ENCODE measurements at places on chromosomes 16 and 17.

DNA sequence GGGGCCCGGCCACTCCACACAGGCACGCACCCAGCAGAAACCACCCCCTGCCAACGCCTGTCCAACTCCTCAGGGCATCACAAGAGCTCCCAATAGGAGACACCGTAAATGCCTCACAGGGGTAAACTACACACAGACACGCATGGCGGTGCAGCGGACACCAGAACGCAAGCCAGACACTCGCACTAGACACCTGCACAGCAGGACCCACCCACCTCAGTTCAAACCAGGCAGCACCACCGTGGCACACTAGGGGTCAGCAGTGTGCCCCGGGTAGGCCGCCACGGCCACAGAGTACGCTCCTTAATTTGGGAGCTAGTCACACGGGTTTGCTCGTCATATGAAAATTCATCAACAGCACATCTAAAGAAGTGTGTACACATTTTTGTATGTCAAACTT lies 3.4 kb downstream of the SLC38A10 start:
- no peak for DNase-seq

DNA sequence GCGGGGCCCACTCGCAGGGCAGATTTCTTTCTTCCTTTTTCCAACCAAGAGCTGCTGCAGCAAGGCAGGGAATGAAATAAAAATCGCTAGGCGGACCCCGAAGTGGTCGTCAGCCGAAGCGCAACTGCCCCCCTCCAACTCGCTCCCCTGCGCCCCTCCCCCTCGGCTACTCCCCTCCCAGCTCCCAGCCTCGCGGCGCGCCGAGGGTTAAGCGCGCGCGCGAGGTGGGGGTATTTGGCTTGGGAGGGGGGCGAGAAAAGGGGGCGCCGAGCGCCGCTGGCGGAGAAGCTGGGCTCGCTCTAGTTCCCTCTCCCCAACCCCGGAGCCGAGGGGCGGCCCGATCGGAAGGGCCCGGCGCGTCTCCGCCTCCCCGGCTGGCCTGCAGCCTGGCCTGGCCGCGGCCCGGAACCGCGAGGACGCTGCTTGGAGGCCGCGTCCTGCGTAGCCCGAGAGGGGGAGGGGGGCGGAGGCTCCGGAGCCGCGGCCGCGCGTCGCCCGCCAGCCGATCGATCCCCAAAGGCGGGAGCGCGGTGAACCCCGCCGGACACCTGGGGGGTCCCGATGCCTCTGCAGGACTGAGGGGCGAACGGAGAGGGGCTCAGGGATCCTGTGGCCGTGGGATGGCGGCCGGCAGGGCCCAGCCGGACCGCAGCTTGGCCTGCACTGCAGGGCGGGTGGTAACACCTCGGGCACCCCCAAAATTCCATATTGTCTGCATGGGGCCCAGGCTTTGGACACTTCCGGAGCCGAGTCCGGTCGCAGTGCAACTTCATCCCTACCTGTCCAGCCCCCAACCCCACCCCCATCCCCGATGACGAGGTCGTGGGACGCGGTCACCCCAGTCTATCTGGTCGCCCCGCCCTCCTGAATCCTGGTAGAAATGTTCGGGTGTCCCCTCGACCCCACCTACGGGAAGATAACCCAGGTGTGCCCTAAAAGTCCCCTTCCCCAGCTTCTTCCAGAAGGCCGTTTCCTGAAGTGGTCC lies 4.9 kb upstream of the CBX4 start:
- no peak for DNase-seq

GRCh38 chr16:31270795-31271194 lies 11.0 kb downstream of the ITGAM start:
- no peak for DNase-seq

DNA sequence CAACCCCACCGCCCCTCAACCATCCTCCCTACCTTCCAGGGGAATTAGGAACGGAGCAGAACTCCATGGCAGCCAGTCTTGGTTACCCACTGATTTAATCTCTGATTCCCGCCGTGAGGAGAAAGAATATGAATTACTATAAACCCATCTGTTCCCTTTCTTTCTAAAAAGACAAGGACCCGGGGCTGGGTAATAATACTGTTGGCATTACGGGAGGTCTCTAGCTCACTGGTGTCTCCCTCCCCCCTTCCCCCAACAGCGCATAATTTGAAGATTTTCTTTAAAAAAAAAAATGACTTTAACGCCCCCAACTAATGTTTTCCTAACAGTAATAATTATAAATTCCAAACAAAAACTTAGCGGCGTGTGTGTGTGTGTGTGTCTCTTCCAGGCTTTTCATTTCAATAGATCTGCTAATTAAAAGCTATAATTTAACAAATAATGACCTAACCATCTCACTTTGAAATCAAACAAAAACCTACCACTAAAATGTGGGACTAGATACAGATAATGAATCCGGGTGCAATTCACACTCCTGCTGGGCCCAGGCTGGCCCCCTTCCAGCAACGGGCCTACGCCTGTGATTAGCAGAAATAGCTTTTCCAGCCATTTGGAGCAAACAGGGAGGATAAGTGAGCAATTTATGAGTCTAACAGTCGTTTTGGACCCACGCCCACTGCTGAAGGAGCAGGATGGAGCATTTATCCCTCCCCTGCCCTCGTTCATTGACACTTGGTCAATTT lies 18.2 kb upstream of the BHLHA9 start:
- no peak for DNase-seq

- no peak for DNase-seq
These were observed 17.3 kb downstream of the XYLT1 start for GRCh38 chr16:17453364-17454038.

DNA sequence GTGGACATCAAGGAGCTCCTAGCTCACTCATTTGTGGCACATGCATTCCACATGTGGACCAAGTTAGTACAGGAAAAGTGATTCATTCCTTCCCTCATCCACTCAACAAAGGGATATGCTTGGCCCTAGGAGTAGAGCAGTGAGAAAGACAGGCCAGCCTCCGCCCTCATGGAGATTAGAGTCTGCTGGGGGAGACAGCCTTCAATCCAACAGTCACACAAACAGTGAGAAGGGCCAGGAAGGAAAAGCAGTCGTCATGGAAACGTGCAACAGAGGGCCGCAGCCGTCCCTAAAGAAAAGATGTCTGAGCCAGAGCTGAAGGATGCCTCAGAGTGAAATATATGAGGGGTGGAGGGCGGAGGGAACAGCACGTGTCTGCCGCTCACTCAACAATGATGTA lies 109.9 kb downstream of the VPS53 start:
- DNase-seq, result no peak

DNA sequence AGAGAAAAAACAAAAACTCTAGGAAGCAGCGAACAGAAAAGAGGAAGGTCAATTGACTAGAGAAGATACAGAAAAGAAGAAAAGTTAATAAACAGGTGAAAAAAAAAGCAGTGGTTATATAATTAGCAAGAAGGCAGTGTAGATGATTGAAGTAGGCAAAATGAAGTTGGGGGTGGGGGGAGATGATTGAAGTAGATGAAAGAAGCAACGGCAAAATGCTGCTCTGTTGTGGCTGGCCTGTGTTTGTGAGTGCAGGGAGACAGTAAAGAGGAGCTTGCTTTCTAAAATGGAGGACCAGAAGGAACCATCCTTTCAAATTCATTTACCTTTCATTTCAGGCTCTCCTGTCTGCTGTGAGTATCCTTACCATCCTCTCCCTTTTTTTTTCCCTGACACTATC lies 3.6 kb downstream of the EVI2B start:
- no peak for DNase-seq

- DNase-seq, result no peak
These were observed 32.8 kb downstream of the GPT2 start for GRCh38 chr16:46916980-46917379.

GRCh38 chr17:46000292-46000691 lies 1.2 kb downstream of the STH start:
- no peak for DNase-seq

DNA sequence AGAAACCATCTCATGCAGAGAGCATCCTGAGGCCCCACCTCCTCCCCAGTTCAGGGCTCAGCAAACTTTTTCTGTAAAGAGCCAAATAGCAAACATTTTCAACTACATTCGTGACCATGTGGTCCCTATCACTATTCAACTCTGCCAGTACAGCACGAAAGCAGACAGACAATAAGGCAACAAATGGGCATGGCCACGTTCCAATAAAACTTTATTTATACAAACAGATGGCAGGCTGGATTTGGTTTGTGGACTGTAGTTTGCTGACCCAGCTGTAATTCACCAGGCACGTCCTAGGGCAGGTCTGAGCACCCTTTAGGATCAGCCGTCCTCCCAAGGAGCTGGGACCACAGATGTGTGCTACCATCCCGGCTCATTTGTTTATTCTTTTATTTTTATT lies 27.1 kb upstream of the GPRC5C start:
- DNase-seq, result no peak

GRCh38 chr17:45437465-45438283 lies 5.0 kb upstream of the ARHGAP27 start:
- no peak for DNase-seq

GRCh38 chr17:13024526-13025257 lies 6.9 kb upstream of the ELAC2 start:
- no peak for DNase-seq

- DNase-seq, result no peak
These were observed 1.5 kb upstream of the MARF1 start for GRCh38 chr16:15644267-15644961.

GRCh38 chr17:73103641-73104335 lies 11.3 kb upstream of the SLC39A11 start:
- no peak for DNase-seq

DNA sequence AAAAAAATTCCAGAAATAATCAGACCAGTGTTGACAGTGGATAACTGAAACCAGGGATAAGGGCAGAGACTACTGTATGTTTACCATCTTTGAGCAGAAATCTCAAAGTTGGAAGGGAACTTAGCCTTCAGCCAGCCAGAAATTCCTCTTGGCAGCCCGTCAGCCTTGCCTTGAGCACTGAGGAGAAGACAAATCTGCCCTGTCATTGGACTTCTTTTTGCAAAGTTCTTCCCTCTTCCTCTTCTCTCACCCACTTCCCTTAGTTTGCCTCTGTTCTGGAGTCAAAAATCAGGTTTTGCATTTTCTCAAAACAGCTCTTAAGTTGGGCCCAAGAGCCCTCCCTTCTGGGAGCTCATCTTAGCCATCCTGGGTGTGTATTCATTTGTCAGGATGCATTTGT lies 6.2 kb downstream of the TUFM start:
- DNase-seq, result no peak

DNA sequence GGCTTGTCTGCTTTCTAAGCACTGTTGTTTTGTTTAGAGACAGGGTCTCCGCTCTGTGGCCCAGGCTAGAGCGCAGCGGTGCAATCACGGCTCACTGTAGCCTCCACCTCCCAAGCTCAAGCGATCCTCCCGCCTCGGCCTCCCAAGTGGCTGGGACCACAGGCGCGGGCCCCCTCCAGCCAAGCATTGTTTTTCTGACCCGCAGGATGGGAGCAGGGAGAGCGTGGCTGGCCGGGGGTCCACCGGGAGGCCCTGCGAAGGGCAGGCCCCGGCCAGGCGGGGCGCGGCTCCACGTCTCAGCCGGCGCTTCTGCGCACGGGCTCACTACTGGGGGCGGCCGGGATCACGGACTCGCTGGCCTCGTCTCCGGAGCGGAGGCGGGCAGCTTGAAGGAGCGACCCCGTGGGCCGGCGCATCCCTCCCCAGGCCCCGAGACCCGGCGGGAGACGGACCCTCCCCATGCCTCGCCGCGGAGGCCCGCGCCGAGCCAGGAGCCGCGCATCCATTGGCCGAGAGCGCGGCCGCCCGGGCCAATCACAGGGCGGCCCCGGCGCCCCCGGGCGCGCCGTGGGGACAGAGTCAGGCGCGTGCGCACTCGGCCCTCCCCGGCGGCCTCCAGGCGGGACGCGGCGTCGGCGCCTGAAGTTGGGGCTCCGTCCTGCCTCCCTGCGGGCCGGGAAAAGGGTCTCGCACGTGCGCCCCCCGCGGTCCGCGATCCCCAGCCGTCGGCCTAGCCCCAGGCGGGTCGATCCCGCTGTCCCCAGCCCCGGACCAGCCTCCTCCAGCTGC lies 24.9 kb downstream of the ACTG1 start:
- no peak for DNase-seq

DNA sequence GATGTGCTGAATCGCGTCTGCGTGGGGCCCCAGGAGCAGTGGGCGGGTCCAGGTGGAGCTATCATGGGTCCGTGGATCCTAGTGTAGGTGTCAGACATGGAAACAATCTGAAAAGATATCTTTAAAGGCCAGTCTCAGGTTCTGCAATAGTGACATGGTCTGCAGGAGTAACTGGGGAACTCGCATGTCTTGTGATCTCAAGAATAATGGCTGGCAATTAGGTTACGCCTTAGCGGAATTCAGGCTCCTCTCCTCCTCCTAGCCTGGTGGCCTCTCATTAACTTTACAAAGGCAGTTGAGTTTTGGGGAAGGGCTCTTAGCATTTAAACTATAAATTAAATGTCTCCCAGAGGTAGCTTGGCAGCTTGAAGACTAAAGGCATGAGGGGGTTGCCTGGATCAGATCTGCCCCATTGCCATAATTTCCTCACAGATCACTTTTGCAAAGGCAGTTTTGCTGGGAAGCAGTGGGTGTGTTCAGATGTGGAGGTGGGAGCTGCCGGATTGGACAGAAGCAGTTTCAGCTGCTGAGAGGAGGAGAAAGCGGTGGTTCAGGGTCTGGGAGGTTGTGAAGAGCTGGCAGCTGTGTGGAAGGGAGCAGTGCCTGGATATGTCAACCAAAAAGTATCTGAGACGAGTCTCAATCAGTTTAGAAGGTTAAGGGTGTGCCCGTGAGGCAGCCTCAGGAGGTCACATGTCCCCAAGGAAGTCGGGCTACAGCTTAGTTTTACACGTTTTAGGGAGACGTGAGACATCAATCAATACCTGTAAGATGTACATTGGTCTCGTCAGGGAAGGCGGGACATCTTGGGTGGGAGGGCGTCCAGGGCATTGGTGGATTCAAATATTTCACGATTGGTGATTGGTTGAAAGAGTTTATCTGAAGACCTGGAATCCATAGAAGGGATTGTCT lies 2.7 kb downstream of the TBCD start:
- DNase-seq, result no peak

- DNase-seq, result no peak
These were observed 457.7 kb downstream of the XYLT1 start for GRCh38 chr16:17013038-17013437.

DNA sequence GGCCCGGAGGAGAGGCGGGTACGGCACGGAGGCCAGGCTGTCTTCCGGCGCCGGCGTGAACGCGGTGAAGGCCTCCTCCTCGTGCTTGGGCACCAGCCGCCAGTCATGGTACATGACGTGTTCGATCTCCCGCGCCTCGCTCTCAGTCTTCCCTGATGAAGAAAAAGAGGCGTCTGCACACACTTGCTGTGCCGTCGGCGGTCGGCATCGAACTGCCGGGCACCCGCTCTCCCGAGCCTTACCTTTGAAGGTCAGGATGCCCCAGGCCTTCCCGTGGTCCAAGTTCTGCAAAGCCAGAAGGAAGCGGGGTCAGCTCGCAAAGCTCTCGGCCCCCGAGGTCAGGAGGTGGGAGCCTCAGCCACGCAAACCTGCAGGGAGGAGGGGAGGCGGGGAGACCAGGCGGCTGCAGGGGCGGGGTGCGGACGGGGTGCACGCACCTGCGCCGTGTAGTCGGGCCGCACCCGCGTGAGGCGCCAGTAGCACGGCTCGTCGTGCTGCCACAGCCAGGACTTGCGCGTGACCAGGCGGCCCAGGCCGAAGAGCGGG lies at the start of gene EME2:
Gene EME2, plus strand, starts transcription at position 449 of the 546 bp plus-strand sequence. CDS start 418 bp downstream, outside the sequence.
- no peak for DNase-seq

DNA sequence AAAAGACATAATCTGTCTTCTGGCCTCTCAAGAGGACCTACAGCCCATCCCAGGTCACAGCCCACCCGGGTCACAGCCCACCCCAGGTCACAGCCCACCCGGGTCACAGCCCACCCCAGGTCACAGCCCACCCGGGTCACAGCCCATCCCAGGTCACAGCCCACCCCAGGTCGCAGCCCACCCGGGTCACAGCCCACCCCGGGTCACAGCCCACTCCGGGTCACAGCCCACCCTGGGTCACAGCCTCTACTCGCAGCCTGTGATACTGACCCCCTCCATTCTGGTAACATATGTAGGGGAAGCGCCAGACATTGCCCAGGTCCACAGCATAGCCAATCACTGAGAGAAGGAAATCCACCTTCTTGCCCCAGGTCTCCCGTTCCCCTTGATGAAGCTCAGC lies 14.2 kb downstream of the SLC6A4 start:
- no peak for DNase-seq
